ENCODE measurements at places on chromosomes 13 and 19. TPM values are rescaled to one million over a fixed set of nuclear protein-coding genes. Genes with fewer than 3 reads are reported as not detected.

GRCh38 chr19:46821512-46822409, 28.9 kb downstream of the AP2S1 start:
- DNase-seq = peak; percentile 55

DNA sequence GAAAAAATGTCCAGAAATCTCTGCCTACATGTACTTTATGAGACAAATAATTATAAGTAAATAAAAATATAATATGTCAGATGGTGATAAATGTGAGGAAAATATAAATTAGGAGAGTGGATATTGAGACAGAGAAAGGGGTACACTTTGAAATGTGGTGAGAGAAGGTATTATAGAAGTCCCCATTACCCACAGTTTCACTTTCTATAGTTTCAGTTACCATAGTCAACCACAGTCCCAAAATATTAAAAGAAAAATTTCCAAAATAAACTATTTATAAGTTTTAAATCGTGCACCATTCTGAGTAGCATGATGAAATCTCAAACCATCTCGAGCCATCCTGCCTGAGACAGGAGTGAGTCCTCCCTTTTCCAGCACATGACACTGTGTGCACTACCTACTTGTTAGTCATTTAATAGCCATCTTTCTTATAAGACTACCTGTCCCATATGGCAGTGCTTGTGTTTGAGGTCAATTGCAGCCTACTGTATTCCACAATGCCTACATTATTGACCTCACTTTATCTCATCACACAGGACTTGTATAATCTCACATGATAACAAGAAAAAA, 653.7 kb downstream of the DACH1 start:
- no peak for DNase-seq

- no peak for DNase-seq
Observed at GRCh38 chr13:110685305-110686020, 20.5 kb downstream of the CARS2 start.

DNA sequence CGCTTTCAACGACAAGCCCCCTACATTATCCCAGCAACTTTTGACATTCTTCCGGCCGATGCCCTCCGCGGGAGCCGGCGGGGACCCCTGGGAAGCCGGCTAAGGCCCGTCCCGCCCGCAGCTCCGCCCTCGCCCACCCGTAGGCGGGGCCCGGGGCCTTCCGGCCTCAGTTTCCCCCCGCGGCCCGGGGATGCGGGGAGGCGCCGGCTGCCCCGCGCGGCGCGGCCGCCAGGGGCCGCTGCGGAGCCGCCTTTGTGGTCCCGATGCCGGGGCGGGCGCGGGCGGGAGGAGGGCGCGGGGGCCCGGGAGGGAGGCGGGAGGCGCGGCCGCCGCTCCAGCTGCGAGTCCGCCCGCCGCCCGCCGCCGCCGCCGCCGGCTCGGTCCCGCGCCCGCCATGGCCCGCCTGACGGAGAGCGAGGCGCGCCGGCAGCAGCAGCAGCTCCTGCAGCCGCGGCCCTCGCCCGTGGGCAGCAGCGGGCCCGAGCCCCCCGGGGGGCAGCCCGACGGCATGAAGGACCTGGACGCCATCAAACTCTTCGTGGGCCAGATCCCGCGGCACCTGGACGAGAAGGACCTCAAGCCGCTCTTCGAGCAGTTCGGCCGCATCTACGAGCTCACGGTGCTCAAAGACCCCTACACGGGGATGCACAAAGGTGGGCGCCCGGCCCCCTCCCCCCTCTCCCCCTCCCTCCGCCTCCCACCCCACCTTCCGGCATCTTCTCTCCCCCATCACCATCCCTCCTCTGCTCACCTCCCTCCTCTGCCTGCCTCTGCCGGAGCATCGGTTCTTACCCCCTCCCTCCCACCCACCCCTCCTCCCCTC, at the start of gene CELF5:
CELF5 (plus strand) TSS at position 316 of the 823 bp plus-strand sequence; CDS start at position 395, 79 bp downstream.
- peak; percentile 68 for DNase-seq

DNA sequence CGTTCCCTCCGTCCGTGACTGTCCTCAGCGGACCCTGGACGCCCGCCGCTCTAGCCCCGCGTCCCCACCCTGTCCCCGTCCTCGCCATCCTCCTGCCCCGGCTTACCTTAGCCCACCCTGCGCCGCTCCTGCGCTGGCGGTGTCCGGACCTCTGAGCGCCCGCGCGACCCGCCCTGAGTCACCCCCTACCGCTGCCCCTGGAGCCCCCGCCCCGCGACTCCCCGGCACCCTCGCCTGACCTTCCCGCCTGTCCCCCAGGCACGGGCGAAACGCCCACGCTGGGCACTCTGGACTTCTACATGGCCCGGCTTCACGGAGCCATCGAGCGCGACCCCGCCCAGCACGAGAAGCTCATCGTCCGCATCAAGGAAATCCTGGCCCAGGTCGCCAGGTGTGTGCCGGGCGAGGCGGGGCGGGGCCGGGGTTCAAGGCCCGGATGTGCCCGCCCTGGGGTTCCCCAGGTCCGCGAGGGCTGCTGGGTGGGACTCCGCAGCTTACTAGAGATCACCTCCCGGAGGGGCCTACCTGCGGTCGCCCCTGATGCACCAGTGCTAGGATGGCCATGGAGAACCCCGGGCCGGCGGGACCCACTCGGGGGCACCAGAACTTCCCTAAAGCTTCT, 5.1 kb downstream of the HMG20B start:
- no peak for DNase-seq

The NAPSA gene
- total RNA-seq = 0.40 TPM

GRCh38 chr19:48415806-48416221, 22.3 kb downstream of the GRIN2D start:
- DNase-seq = no peak

DNA sequence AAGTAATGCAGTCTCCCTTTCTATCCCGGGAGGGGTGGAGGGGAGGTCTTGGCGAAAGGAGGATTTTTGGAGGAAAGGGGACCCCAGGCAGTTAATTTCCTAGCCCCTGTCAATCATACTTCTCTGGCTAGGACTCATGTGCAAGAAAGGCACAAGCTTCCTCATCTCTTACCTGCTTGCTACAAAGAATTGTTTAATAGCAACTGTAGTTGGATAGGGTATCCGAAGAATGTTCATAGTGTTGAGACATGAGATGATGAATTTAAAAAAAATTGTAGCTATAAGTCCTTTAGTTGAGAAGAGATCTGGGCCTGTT, 525 bp downstream of the BORA start:
- no peak for DNase-seq

The HS6ST3 gene
- 0.56 TPM for total RNA-seq

- DNase-seq = no peak
Observed at GRCh38 chr13:96444676-96445075, 354.8 kb downstream of the HS6ST3 start.

- DNase-seq = no peak
Observed at GRCh38 chr13:33373624-33374023, 88.1 kb upstream of the STARD13 start.

- peak; percentile 94 for DNase-seq
Observed at GRCh38 chr19:35066691-35067563, 25.4 kb downstream of the HPN start.

- peak; percentile 64 for DNase-seq
Observed at GRCh38 chr13:98476538-98476966, 100.4 kb downstream of the STK24 start.

The FAM216B gene
- total RNA-seq = 4.6 TPM

The NRTN gene
- 20.6 TPM for total RNA-seq

GRCh38 chr19:39498798-39499642, at the start of gene DLL3:
DLL3 (plus strand) TSS chr19:39498947; CDS start chr19:39498975, 28 bp downstream.
- DNase-seq = no peak

DNA sequence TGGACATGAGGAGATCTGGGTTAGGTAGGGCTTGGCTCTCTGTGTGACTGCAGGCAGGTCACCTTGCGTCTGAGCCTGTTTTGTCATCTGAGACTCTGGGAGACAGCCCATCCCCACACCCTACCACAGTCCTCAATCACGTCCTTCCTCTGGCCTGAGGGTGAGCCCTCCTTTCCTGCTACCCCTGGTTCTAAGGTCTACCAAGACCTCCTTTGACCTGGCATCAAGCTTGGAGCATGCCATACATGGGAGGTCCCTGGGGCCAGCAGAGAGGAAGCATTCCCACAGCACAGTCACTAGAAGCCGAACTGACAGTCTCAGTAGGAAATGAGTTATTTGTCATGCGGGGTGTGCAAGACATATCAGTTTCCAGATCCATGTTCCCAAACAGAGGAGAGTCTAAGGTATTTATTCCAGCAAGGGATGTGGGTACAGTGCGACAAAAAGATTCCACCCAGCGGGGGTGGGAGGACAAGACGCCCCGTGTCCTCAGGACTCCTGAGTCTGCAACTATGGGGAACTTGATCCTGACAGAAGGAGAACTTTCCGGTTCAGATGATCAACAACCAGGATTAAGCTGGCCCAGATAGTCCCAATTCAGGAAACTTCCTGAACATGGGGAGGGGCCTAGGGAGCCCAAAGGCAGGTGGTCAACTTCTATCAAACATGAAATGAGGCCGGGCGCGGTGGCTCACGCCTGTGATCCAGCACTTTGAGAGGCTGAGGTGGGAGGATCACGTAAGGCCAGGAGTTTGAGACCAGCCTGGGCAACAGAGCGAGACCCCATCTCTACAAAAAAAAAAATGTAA, 9.5 kb downstream of the ARRDC2 start:
- DNase-seq = no peak

The TJP3 gene
- not detected for total RNA-seq

The RNF113B gene
- total RNA-seq = not detected

DNA sequence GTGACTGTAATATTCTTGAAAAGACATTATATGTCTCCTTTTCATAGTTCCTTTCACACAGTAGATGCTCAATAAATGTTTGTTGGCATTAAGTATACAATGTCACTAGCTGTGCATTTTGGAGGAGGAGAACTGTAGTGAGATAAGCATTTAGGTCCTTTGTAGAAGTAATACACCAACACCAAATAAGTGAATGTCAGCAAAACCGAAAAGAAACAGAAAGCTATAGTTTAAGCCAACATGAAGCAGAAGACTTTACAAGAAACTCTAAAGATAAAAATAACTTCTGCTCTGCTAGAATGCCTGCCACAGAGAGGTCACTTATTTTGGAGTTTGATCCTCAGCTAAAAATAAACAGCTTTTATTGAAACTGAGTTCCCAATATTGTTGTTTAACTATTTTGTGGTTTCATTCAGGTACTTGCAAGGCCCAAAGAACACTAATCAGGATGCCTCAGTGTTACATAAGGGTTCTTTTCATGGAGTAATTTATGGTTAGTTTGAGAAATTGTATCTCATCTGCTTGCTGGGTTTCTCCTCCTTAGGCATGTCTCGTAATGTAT, 86.2 kb downstream of the STARD13 start:
- DNase-seq = no peak

DNA sequence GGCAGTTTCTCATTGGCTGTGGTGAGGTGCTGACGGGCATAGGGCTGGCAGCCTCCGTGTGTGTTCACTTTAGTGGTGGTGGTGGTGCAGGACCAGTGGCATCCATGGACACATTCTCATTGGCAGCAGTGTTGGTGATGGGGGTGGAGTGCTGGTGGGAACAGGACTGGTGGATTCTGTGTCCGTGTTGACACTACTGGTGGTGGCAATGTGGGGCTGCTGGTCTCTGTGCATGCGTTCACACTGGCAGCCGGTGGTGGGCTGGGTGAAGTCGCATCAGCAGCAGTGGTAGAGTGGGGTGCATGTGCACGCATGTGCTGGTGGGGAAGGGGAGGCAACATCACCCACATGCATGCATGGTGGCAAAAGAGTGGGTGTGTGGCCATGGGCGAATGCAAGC, 1471.4 kb upstream of the PCDH20 start:
- DNase-seq = no peak

DNA sequence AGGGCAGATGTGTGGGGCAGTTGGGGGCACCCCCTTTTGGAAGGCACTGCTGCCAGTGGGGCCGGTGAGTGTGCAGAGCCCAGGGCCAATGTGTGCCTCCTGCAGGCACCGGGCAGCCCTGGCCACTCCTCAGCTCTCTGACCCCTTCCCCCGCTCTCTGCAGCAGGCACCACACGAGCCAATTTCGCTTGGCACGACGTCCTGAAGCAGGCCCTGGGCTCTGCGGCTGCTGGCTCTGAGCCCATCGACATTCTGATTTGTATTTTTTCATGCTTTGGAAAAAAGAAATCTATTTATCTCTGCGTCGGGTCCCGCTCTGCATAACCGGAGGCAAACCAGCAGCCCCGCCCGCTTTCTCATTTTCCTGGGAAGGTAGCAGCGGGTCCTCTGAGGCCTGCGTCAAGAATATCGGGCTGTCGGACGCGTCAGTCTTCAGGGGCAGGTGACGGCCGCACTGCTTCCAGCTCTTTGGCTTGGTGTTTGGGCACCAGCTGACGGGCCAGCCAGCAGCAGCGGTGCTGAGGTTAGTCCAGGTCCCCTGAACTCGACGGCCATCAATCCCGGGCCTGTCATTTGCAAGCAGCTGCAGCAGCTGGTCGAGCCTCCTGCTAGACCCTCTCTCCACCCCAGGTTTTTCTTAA, 134.3 kb downstream of the KDM4B start:
- peak; percentile 82 for DNase-seq

- no peak for DNase-seq
Observed at GRCh38 chr13:50740052-50740741, 103.3 kb downstream of the DLEU7 start.

The FSD1 gene
- not detected for total RNA-seq

DNA sequence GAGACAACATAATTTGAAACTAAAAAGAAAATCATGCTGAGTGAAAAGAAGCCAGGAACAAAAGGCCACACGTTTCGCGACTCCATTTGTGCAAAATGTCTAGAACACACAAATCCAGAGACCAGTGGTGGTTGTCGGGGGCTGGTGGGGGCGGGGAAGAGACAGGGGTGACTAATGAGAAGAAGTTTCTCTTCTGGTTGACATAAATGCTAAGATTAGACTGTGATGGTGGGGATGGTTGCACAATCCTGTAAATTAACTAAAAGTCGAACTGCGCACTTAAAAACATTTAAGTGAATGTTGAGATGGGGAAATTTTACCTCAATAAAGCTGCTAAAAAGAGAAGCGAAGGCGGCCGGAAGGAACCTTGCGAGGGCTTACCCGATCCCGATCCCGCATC, 7.1 kb downstream of the AKAP8 start:
- no peak for DNase-seq

DNA sequence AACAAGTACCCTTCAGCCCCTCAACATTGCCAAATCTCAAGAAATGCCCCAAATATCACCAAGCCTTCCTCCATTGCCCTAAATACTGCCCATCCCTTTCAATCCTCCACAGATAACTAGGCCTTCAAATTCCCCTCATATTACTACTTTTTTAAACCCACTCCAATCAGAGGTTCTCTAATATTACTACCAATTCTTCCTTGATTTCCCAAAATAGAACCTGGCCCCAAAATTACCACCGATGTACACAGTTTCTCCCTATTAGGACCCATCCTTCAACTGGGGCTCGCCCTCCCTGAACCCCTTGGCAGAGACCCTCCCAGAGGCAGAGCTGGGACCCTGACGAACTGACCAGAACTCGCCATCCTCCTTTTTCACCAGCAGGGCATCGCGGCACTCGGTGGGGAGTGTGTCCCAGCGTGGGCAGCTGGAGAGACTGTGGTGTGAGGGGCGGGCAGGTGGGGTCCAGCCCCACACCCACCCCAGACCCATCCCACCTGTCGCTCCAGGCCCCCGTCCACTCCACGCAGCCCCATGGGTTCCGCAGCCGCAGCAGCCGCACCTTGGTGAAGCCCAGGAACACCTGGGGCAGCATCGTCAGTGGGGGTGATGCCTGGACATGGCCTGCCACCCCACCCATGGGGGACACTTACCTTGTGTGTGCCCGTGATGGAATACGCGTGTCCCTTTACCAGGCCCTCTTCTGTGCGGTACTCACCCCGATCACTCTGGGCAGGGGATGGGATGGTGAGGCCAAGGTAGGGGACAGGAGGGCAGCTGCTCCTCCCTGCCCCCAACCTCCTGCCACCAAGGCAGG, 6.1 kb downstream of the CAPN12 start:
- DNase-seq = no peak
